Effector CD4-positive, alpha-beta T cell (primary cell): ENCODE measurements at places on chromosomes 12 and 14.

GRCh38 chr12:93857991-93858447, 180.8 kb downstream of the CRADD start:
- no peak for DNase-seq

GRCh38 chr12:126558219-126558618, 1493.0 kb downstream of the AACS start:
- no peak for DNase-seq

- DNase-seq, result no peak
Observed at GRCh38 chr12:95721320-95721719, 69.2 kb downstream of the NTN4 start.

- DNase-seq, result no peak
Observed at GRCh38 chr12:51190820-51191219, 17.9 kb upstream of the TFCP2 start.

DNA sequence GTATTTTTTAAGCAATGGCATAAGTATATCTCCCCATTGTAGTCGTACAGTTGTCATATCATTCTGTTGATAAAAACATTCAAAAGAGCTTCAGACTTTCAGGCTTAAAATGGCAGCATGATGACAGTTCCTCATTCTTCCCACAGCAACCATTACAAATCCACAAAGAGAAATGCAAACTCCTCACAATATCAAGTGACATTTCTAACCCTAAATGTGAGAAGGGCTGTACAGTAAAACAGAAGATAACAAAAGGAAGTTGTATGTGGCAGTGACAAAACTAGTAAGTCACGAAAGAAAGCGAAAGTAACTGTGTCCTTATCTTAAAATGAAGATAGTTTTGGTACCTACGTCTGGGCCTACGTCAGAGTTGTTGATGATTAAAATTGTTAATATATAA, 46.7 kb downstream of the GXYLT1 start:
- DNase-seq, result peak; percentile 12

DNA sequence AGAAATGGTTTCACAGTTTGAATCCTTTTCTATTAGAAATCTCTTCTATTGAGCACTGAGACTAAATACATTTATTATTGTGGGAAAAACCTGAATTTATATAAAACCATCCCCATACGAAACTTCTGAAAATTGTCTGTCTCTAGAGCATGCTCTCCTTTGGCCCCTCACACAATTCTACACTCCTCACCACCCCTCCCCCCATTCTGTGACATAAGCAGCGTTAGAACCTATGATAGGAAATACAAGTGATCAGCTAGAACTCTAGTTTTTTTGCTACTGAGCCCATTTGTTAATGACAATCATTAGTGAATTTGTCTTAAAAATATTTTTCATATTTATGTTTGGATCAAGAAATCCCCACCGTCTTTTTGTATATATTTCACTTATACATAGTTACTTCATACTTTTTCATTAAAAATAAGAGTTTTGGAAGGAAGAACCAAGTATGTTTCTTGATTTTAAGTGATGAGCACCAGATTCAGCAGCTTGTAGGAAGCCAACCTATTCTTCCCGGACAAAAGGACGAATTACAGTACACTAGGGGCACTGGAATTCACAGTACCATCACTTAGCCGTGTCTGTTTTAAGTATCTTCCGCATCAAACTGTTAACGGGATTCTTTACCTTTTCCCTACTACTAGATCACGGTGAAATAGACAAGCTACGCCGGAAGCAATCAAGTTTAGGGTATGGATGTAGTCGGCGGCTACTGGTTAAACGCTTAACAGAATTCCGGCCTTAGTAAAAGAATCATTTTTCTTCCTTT, 724 bp downstream of the GTSF1 start:
- no peak for DNase-seq

GRCh38 chr12:11881835-11882234, 188.9 kb upstream of the BCL2L14 start:
- no peak for DNase-seq

- DNase-seq, result no peak
Observed at GRCh38 chr12:52184813-52185212, 7.0 kb downstream of the KRT80 start.

DNA sequence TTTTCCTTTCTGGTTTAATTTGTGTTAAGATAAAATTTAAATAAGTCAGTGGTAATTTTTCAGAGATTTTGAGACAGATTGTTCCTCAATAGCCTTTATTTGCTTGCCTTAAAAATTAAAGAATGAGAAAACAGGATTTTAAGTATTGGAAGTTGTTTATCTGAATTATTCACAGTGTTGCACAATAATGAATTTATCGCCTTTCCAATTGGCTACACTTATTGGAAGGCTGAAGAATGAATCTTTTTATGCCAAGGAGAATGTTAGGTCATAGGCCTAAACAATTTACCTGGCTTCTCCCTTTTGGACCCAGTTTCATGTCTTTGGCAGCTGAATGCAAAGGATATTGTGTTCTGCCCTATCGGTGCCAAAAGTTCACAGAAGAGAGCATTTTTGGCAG, 250.2 kb downstream of the NPAS3 start:
- DNase-seq, result no peak

DNA sequence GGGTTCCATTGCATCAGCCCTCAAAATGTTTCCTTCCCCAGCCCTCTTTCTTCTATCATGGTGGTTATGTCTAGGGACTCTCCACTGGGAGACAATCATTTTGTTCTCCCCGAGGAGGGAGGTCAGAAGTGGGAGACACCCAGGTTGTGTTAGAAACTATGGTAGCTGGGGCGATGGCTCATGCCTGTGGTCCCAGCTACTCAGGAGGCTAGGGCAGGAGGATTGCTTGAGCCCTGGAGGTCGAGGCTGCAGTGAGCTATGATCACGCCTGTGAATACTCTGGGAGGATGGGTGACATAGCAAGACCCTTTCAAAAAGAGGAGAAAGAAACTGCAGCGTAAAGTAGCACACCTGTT, 13.0 kb upstream of the LRRC23 start:
- DNase-seq, result no peak

DNA sequence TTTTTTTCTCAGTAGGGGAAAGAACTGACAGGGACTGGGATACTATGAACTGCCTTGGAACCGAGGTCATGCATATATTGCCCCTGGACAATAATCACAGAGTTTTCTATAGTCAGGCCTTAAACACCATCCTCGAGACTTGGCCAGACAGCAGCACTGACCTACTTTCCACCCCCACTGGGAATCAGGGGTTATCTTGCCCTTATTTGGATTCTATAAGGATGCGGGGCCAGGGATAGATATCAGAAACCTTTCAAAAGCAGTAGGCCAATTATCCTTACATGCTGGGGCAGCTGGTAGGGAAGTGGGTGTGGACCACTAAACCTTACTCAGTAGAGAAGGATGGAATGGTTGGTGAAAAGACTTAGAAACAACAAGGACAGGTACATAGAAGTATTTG, 2.0 kb downstream of the ZNF219 start:
- DNase-seq, result no peak

- no peak for DNase-seq
Observed at GRCh38 chr14:71103662-71104484, 196.6 kb downstream of the PCNX1 start.

GRCh38 chr12:31663576-31663975, 4.1 kb downstream of the ETFBKMT start:
- DNase-seq, result no peak

DNA sequence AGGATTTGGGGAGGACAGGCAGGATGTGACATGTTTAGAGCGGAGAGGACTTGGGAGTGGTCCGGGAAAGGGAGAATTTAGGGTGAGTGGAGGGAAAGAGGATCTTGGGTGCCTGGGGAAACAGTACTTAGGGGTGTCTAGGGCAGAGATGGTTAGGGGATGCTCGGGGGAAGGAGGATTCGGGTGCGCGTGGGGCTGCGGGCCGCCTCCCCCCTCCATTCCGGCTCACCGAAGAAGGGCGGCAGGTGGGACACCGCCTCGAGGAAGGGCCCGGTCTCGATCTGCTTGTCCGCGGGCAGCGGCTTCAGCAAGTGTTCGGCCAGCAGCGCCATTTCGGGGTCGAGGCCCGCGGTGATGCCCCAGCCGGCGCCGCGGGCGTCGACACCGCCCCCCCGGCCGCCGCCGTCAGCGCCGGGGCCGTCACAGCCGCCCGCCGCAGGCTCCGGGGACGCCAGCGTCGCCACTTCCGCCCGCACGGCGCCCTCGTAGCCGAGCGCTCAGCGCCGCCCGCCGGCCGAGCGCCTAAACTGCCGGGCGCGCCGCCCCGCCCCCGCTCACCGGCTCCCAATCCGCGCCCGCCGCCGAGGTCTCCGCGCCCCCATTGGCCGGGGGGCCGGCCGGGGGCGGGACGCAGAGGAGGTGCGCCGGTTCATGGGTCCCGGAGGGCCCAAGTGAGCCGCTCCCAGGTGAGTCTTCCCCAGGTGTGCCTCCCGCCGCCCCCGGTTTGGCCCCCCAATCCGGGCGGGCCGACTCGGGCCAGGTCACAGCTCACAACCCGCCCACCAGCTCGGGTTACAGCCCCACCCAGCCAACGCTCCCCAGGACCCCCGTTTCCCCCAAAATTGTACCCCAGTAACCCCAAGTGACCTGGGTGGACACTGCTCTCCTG, at the start of gene GLTP:
TSS of gene GLTP (minus strand) at position 499 of the 889 bp plus-strand sequence. CDS start at position 332, 167 bp downstream.
- peak; percentile 84 for DNase-seq

DNA sequence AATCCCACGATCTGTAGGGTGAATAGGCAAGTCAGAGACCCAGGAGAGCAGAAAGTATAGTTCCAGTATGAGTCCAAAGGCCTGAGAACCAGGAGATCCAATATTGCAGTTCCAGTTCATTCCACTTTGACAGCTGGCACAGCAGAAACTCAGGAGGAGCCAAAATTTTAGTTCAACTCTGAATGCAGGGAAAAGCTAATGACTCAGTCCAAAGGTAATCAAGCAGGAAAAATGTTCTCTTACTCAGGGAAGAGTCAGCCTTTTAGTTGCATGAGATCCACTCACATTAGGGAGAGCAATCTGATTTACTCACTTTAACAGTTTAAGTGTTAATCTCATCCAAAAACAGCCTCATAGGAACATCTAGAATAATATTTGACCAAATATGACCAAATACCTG, 130.2 kb upstream of the LRFN5 start:
- DNase-seq, result no peak

- no peak for DNase-seq
Observed at GRCh38 chr12:130993759-130994670, 40.3 kb downstream of the ADGRD1 start.

GRCh38 chr14:104885973-104886689, 21.1 kb downstream of the CEP170B start:
- peak; percentile 1 for DNase-seq

- DNase-seq, result no peak
Observed at GRCh38 chr12:131494216-131494615, 216.7 kb upstream of the SFSWAP start.

DNA sequence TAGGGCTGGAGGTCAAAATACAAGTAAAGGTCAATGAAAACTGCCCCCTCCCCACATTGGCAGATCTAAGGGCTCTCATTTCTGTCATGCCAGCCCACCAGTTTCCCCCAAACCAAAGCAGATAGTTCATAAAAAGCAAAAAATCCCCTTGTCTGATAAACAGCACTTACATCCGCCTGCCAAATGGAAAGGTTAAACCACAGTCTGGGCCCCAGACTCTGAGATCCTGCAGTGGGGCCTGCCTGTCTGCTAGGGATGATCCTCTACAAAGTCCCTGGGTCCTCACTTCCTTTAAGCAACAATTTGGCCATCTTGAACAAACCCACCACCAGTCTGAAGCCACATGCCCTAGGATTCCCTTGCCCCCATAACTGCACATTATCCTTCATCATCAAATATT, 9.7 kb upstream of the RPS26 start:
- DNase-seq, result peak; percentile 26

- DNase-seq, result no peak
Observed at GRCh38 chr12:105444653-105445102, 114.2 kb downstream of the C12orf75 start.

- DNase-seq, result no peak
Observed at GRCh38 chr12:45263587-45263986, 47.7 kb downstream of the ANO6 start.

GRCh38 chr12:12408265-12408690, 51.4 kb downstream of the BORCS5 start:
- no peak for DNase-seq

- DNase-seq, result no peak
Observed at GRCh38 chr12:92898755-92899154, 30.3 kb downstream of the EEA1 start.

DNA sequence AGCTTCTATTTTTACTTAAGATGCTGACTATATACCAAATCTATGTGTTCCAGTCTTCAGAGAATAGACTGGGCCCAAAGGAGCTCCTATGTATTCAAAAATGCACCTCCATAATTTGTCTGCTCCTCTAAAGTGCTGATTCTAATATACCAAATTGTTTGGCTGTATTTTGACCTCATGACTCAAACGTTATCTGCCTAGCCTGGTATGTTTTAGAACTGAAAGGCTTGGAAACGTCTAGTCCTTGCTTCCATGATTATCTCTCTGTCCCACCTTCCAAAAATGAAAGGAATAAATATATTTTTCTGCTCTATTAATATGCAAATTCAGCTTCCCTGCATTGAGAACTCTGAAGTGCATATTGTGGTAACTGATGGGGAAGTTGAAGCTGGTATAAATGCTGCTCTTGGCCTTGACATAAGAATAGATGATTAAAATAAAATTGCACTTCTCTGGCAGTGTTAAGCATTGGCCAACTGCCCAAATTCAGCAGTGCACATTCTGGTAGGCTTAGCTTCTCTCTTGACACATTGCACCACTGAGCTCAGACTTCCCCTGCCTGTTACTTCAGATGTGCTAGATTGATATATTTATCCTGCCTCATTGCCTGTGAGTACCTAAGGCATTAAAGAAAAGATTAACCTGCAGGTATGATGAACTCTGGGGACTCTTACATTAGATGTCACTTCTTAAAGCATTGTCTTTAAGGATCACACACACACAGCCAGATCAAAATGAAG, 882.3 kb downstream of the RPS29 start:
- no peak for DNase-seq

DNA sequence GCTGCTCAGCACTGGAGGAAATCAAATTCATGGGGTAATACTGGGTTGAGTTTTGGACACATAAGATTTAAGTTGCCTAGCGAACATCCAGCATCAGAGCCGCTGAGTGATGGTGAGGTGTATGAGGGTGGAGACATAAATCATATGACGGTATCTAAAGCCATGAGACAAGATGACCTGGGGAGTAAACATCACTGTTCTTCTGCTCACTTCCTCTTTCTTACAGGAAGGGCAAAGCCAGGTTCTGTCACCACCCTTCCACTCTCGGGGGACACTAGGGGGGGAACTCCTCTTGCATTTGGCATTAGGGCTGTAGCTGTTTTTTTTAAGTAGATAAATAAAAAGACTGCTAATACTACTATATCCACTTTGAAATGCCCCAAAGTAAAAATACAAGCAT, 24.0 kb downstream of the PRDM4 start:
- DNase-seq, result no peak

- DNase-seq, result no peak
Observed at GRCh38 chr14:67424539-67424938, 12.6 kb upstream of the PLEK2 start.
